Amygdala (tissue), 56 donors: ENCODE measurements at places on chromosomes 7 and 10.

GRCh38 chr7:16204953-16205352 is 216.4 kb downstream of the CRPPA start:
- DNase-seq, result no peak

- DNase-seq, result no peak
Observed at GRCh38 chr7:27157702-27158431, 1.4 kb upstream of the HOXA7 start.

DNA sequence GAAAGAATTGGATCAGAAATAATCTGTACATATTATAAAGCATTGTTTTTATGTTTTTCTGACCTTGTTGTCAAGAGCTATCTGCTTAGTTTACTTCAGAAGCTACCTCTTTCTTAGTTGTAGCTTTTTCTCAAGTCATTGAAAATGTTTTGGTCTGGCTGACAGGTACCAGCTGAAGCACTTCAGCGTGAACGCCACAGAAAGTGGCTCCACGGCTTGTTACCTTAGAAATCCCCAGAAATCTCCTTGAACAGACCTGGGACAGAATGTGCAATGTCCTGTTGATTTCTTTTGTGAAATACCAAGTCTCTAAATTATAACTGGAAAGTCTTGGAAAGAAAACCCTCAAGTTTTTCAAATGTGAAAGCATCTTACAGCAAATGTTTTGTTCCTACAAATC is 96.8 kb downstream of the ZMYND11 start:
- no peak for DNase-seq

DNA sequence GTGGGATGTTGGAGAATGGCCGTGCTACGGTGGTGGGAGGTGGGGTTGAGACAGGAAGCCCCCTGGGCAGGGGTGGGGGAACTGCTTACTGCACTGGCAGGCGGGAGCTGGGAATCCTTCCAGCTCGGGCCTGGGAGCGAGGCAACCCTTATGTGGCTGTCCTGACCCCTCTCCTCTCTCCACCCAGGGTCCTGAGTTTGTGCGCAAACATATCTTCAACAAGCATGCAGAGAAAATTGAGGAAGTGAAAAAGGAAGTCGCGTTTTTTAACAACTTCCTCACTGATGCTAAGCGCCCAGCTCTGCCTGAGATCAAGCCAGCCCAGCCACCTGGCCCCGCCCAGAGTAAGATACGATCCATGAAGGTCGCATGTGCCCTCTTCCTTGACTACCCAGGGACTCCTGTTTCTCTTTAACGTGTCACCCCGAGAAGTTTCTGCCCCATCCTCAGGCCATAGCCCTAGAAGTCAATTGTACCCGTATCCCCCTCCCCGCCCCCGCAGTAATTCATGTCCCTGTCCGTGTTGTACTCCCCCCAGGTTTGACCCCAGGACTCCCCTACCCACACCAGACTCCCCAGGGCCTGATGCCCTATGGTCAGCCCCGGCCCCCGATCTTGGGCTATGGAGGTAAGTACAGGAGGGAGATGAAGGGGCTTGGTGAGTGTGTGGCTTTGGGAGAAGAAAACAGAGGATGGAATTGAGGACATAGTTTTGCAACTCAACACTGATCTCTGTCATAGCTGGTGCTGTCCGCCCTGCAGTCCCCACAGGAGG is 1.8 kb downstream of the UFSP1 start:
- DNase-seq, result no peak

- DNase-seq, result no peak
Observed at GRCh38 chr10:64288404-64288803, 767.2 kb downstream of the REEP3 start.

GRCh38 chr10:72174297-72174662 is 41.5 kb upstream of the ANAPC16 start:
- no peak for DNase-seq

GRCh38 chr10:27190508-27190907 is 35.4 kb downstream of the MASTL start:
- no peak for DNase-seq

DNA sequence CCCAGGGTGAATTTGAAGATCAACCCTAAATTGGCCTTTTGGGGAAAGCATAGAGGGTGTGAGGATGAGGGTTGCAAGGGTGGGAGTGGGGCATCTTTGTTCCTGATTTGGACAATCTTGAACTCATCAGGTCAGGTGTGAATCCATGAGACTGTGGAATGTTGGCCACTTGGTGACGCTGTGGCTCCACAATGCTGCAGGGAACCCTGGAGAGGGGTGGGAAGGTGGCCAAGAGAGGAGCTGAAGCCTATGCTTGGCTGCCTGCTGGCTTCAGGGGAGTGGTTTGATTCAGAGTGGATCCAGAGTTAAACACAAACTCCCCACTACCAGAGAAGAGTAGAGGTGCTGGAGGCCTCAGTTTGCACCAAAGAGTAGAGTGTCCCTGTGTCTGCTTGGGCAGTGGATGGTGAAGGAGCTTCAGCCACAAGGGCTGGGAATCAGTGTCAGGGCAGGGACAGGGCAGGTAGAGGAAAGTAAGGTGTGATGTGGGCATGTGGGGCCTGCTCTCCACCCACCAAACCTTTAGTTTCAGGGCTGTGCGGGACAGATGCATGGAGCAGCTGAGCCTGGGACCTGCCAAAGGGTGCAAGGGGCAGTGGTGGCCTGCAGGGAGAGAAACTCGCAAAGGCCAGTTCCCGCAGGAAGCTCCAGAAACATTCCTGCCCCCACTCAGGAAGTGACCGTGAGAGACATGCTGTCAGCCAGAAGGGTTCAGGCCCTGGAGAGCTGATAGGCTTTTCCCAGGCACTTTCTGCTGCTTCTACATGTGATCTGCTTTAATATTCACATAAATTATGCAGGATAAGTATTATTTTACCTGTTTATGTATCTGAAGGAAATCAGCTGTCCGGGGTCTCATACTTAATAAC is 81.0 kb upstream of the PRSS58 start:
- DNase-seq, result peak; percentile 21

DNA sequence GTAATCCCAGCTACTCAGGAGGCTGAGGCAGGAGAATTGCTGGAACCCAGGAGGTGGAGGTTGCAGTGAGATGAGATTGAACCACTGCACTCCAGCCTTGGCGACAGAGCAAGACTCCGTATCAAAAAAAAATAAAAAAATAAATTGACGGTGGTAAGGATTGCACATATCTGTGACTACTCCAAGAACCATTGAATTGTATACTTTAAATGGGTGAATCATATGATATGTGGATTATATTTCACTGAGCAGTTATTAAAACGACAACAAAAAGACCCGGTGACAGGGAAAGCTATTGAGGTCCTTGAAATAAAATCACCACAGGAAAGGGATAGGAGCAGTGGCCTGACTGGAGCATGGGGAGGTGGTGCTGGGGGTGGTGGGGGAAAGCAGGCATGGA is 31.2 kb upstream of the COMTD1 start:
- no peak for DNase-seq
